ENCODE measurements at places on chromosomes 13 and 19.

- DNase-seq = no peak
These were observed 13.4 kb downstream of the LYL1 start for GRCh38 chr19:13089139-13089856.

DNA sequence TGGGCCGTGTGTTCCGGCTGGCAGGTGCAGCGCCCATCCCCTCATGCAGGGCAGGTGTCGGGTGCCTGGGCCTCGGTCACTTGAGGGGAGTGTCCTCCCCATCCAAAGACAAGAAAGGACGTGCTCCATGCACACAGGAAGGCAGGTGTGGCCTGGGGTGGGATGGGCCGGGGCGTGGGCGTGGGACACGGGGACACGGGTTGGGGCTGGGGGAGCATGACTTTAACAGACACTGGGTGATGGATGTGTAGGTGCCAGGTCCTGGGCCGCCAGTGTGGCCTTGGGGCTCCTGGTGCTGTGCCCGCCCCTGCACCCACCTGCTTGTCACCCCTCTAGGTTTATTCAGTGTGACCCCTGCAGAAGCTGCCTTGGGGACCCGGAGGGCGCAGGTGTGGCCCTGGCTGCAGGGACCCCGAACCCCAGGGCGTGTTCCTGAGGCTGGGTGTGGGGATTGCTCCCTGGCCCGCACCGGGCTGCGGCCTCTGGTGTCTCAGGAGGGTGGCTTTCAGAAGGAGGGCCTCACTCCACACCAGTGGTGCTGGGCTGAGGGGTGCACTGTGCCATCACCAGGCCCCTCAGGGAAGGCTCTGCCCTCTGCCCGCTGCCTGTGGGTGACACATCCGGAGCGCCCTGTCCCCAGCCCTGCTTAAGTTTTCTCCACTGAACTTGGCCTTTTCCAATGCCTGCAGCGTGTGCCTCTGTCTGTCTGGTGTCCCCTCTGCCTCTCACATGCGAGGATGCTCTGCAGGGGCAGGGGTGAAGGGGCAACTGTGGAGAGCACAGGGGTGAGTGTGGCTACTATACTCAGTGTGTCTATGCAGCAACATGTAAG is 5.2 kb downstream of the TMEM255B start:
- no peak for DNase-seq

DNA sequence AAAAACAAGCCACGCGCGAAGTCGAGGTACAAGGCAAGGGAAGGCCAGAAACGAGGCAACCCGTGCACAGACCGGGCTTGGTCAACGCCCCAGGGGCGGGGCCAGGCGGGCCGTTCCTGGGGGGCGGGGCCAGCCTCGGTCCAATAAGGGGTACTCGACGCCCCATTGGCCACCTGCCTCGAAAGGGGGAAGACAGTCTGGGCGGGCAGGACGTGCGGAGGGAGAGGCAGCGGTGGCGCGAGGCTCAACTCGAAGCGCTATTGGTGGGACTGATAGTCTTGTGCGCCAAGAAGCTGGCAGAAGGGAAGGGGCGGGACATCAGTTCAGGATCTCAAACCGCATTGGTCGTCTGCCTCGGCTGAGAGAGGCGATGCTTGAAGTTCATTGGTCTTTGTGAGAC is at the start of gene LYPD4:
Gene LYPD4 (minus strand): TSS at position 83 of the 400 bp plus-strand sequence. CDS start 5,398 bp downstream, outside the sequence.
- no peak for DNase-seq

DNA sequence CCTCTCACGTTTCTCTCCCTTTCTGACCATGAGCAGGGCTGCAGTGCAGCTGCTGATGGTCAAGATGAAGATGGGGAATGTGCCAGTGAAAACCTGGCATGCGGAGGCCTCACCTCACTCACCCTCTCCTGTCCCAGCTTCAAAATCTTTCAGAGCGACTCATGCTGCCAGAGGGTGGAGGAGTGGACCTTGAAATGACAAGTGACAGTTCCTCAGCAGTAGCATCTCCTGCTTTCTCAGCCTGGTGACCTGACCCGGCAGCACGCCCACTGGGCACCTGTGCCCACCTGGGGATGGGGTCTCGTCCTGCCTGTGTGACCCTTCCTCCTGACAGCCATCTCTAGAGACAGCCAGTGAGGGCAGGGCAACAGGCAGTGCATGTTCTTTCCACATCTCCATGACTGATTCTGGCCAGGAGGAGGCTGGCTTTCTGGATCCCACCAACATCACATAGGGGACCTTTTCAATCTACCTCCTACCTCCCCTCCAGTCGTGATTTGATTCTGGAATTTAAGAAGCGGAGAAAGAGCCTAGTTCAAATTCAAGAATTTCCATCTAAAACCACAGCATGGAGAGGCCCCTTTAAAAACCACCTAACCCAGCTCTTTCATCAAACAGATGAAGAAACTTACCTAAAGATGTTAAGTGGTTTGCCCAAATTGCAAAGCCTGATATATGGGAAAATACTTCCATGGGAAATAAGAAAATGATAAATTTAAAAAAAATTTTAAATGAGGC is 45.8 kb downstream of the RFX2 start:
- no peak for DNase-seq

GRCh38 chr13:27349458-27349857 is 75.0 kb upstream of the GTF3A start:
- DNase-seq = no peak

DNA sequence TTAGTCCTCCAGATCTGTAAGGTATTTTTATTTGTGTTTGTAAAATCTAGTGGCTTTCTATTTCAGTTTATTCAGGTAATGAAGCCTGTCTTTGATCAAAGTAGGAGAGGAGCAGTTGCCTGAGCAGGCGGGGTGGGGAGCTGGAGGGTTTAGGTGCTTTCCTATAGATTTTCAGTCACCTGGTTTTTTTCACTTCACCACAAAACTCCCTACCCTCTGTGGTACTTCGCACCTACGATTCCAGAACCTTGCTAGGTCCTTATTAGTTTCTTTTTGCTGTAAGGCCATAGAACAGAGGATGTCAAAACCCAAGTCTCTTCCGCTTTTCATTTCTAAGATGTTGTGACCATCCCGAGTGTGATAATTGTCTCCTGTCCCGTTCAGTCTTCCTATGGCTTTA is 26.6 kb downstream of the SLAIN1 start:
- no peak for DNase-seq

GRCh38 chr19:47272448-47273312 is 2.0 kb upstream of the INAFM1 start:
- no peak for DNase-seq

GRCh38 chr19:1076951-1077350 is 10.0 kb downstream of the ARHGAP45 start:
- DNase-seq = no peak

- no peak for DNase-seq
These were observed 8.0 kb upstream of the CCER2 start for GRCh38 chr19:38919837-38920601.

- DNase-seq = no peak
These were observed 10.4 kb upstream of the RASA3 start for GRCh38 chr13:114142640-114143490.
